ENCODE measurements at places on chromosomes 3 and 15.

DNA sequence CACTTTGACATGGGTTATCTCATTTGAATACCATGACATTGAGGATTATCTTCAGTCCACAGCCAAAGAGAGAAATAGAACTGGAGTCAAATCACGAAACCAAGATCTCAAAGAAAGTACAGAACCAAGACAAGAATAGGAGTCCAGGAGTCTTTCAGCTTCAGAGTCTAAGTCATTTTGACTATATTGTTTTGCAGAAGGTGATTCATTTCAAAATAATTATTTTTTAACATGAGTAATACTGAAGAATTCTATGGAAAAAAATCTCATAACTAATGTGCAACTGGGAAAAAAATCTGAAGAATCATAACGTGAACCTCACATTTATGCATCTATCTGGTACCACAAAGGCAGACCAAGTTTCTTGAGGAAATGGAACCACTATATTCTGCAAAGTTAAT is 60.3 kb downstream of the UBE3A start:
- DNase-seq: no peak

- DNase-seq: no peak
Observed at GRCh38 chr3:49530701-49531100, 23.6 kb upstream of the BSN start.

GRCh38 chr15:64503197-64503596 is 42.8 kb downstream of the ZNF609 start:
- no peak for DNase-seq

DNA sequence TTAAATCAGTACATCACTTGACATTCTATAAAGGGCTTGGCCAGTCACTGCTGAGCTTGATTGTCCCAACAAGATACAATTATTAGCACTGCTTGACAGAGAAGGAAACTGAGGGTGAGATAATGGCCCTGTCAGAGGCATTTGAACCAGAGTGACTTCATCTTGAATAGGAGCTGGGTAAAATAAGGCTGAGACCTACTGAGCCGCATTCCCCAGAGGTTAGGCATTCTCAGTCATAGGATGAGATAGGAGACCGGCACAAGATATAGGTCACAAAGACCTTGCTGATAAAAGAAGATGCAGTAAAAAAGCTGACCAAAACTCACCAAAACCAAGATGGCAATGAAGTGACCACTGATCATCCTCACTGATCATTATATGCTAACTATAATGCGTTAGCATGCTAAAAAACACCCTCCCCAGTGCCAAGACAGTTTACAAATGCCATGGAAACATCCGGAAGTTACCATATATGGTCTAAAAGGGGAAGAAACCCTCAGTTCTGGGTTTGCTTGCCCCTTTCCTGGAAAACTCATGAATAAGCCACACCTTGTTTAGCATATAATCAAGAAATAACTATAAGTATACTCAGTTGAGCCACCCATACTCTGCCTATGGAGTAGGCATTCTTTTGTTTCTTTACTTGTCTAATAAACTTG is 239.1 kb upstream of the SETMAR start:
- no peak for DNase-seq

- no peak for DNase-seq
Observed at GRCh38 chr3:111047812-111048435, 23.7 kb upstream of the NECTIN3 start.

GRCh38 chr15:52503788-52504496 is 24.7 kb downstream of the MYO5A start:
- DNase-seq: no peak

DNA sequence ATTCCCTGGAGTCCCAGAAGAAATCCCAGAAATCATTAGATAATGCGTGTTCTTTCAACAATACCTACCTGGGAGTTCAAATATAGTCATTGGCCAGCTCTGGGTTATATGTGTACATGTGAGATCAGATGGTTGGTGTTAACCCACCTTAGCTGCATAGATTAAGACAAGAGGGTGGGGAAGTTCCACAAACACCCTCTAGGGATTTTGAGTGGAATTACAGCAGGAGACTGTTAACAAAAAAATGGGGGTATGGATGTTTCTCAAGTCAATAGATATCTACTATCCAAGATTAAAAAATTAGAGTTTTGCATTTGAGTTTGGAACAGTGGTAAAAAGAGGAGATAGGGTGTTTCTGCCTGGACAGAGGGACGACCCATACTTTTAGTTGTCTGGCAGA is 282.5 kb upstream of the CNTN3 start:
- DNase-seq: no peak

- no peak for DNase-seq
Observed at GRCh38 chr3:132004571-132004970, 30.2 kb downstream of the CPNE4 start.

- no peak for DNase-seq
Observed at GRCh38 chr3:75049533-75049932, 435.1 kb upstream of the CNTN3 start.

- DNase-seq: no peak
Observed at GRCh38 chr3:71578054-71578751, 5.3 kb downstream of the FOXP1 start.

GRCh38 chr3:31891876-31892455 is 89.1 kb downstream of the OSBPL10 start:
- DNase-seq: no peak

DNA sequence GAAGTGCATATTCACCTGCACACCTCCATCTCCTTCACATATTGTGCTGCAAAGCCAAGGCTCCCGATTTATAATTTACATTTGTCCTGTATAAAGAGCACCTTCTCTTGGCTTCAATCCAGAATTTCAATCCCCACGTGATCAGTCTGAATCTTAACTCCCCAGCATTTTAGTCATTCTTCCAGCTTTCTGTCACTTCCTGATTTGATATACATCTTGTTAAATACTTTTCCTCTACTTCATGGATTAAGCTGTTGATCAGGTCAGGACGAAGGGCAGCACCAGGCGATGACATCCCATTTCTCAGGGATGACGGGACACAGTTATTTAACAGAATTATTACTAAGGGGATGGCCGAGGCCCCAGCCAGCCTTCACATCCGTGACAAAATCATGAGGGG is 212.5 kb downstream of the EPHB1 start:
- no peak for DNase-seq

- no peak for DNase-seq
Observed at GRCh38 chr3:133412183-133413132, 12.6 kb downstream of the BFSP2 start.

- DNase-seq: no peak
Observed at GRCh38 chr15:45048794-45049631, 26.0 kb downstream of the SORD start.

DNA sequence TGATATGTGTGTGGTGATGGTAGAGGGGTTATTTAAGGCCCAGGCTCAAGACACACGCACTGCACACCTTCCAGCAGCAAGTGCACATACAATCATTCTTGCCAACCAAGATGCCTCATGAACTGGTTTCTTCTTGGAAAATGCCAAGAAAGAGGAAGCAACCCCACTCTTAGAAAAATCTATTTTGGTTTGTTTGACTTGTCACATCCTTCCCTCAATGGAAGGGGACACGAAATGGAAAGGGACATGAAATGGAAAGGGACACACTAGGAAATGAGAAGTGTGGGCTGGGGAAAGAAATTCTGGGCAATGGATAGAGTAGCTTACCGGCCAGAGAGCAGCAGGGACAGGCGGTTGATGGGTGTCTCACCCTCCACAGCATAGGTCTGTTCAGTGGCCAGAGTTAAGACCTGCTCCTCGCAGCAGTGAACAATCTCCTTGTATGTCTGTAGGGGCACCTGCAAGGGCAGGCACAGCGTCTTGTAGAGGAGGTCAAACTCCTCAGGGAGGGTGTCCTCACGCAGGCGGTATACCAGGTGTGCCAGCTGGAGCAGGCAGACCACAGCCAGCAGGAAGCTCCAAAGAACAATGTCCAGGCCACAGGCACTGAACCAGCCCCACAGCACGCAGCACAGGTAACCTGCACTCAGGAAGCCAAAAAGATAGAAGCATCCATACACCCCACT is 640 bp downstream of the POPDC2 start:
- DNase-seq: no peak

DNA sequence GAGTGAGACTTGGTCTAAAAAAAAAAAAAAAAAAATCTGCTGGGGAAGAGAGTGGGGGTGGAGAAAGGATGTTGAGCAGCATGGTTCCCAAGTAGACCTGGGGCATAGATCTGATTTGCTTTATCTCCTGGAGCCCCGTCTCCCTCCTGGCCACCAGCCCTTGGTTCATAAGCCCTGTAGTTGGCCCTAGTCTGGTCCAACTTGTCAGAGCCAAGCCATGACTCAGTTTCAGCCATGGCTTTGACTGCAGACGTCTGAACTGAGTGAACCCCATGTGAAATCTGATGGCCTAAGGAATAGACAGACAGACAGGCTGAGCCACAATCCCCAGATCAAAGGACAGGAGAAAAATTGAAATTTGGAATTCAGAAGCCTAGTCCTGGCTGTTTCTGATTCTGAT is 2.0 kb upstream of the CILP start:
- no peak for DNase-seq

DNA sequence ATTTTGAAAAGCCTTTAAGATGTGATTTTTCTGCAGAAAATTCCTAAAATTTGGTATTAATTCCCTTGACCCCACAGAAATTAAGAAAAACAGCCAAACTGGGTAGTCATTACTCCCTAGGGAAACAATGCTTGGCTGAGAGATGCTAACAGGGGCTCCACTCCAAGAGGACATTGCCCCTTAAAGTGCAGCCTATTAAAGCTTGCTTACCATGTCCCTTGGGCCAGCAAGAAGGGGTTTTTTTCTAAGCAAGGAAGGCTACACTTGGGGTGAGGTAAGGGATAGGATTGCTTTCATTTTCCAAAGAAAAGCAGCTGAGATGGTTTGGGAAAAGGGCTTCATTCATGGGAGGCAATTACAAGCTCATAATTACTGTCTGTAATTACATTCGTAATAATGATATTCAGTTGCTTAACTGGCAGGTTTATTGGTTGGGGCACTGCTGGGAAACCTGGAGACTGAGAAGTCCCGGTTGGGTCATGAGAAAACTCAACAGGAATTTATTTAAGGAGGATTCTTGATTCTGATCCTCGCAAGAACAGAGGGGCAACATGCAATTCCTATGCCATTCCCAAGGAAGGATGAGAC is 247.5 kb downstream of the NR1D2 start:
- no peak for DNase-seq

DNA sequence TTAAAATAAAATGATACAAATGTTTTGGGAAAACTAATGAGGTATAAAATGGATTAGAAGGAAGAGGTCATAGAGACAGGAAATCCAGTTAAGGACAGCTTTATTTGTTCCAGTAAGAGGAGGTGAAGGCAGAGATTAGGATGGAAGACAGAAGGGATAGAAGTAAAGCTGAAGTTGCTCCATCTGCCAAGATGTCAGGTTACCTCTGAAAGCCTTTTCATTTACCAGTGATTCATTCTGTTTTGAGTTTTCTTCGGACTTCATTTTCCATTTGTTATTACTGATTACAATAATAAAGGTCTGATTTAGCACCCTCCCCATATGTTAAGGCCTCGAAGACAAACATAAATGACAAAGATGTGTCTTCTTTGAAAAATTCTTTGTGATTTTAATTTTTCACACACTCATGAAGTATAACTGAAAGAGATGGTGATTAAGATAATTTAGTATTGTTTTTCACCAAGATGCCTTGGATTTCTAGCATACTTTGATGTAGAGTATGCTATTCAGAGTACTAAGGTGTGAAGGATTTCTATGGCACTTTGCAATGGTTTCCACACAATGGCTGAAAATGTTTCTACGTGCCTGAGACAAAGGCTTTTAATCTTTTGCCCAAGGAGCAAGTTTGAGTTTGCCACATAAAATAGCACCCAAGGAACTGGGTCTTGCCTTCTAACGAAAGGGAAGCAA is 75.4 kb upstream of the PLAAT1 start:
- DNase-seq: no peak

- no peak for DNase-seq
Observed at GRCh38 chr3:122415104-122415744, 638 bp downstream of the WDR5B start.

DNA sequence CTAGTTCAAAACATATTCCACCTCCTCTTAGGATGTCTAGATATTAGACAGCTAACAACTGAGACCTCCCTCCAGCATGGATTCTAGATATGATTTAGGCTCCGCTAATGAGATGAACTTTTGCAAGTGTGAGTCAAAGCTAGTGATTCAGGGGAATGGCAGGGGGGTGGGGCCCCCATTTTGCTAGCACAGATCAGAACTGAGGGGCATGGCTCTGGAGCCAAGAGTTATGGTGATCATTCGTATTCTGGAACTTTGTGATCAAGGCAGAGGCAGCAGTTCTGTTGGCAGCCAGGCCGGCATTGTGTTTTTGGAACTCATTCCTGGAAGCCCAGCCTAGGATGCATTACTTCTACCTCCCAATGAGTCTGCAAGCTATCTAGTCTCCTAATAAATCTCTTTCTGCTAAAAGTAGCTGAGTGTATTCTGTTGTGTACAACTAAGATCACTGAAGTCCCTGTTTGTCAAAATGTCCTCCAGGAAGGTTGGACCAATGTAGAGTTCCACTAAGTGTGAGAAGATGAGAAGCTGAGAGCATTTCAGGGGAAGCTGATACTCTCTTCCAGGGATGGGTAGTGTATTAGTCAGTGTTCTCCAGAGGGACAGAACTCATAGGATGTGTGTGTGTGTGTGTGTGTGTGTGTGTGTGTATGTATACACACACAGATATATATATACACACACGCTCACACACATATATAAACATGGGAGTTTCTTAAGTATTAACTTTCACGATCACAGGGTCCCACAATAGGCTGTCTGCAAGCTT is 312.7 kb downstream of the TLE3 start:
- DNase-seq: no peak

DNA sequence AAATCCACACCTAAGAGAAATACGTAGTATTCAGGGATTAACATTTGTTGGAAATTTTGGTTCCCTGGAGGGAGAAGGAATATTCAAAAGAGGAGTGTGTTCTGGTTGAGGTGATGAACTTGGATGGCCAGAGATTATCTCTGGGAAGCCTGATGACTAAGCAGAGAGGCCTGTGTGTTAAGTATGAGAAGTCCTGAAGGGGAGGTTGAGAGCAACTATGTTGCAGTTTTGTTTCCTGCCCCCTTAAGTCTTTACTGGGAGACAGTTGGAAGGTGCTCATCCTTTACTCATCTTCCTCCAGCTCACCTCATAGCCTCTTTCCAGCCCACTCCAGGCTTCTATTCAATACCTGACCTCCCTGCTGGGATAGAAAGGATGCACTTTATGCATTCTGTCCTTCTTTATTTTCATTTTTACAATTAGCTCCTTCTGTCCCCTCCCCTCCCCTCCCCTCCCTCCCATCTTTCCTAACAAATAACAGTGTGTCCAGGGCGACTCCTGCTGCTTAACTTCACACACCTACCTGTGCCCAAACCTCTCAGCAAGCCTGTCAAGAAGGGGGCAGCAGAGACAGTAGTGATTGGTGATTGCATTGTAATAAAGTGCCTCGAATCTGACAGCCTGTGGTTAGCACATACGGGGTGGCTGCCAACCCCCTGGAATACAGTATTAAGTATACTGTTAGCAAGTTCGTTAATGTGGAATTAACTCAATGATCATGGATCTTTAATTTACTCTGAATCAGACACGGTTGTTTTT is 11.9 kb downstream of the RAP2B start:
- no peak for DNase-seq

GRCh38 chr3:11808231-11808630 is 38.5 kb downstream of the TAMM41 start:
- DNase-seq: no peak
